ENCODE measurements at places on chromosomes 3 and 15.

GRCh38 chr3:63972196-63972595 lies 51.1 kb downstream of the PSMD6 start:
- no peak for DNase-seq

DNA sequence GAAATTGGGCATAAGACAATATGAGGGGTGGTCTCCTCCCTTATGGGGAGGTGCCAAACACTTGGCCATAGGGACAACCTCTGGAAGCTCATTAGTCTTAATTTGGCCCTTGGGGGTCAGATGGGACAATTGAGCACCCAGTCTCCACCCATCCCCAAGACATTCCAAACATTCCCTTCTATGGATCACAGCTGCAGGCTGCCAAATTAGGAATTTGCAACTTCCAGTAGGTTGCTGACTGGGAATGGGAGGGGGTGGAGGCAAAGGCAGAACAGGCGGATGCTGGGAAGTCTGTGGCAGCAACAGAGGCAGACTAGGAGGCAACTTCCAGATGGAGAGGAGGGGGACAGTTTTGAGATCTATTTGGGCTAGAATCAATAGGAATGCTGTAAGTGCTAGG lies 1.4 kb upstream of the PDHB start:
- no peak for DNase-seq

- no peak for DNase-seq
These were observed 52.5 kb upstream of the TSC22D2 start for GRCh38 chr3:150355574-150355973.

- DNase-seq = no peak
These were observed 6.5 kb downstream of the RPS17 start for GRCh38 chr15:82533801-82534200.

GRCh38 chr15:100106732-100107131 lies 235.0 kb downstream of the ADAMTS17 start:
- no peak for DNase-seq

DNA sequence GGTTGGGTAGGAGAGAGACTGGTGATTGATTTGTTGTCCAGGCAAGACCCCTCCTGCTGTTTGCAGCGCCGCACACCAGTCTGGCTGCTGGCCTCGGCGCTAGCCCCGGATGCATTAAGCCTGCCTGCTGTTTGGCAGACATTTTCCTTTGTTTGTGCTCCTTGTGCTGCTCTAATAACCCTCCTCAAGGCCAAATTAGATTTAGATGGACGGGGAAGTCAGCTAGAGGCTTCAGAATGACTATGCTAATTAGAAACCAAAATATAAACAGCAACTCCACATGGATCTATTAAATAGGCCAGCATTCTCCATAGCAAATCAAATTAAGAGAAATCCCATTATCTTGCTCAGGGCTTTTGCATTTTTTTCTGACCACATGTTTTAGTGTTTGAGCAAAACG lies 445.2 kb downstream of the SQOR start:
- no peak for DNase-seq

- no peak for DNase-seq
These were observed 19.7 kb downstream of the SPSB4 start for GRCh38 chr3:141070727-141071357.

GRCh38 chr15:83318861-83319415 lies 34.5 kb upstream of the BNC1 start:
- DNase-seq = no peak

DNA sequence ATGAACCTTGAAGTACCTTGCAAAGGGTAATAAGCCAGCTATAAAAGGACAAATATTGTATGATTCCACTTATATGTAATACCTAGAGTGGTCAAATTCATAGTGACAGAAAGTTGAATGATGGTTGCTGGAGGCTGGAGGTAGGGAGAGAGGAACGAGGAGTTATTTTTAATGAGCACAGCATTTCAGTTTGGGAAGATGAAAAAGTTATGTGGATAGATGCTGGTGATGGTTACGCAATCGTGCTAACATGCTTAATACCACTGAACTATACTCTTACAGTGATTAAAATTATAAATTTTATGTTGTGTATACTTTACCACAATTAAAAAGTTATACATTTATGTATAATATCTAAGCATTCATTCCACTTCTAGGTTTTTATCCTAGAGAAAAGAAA lies 168.6 kb downstream of the GRM7 start:
- DNase-seq = no peak

DNA sequence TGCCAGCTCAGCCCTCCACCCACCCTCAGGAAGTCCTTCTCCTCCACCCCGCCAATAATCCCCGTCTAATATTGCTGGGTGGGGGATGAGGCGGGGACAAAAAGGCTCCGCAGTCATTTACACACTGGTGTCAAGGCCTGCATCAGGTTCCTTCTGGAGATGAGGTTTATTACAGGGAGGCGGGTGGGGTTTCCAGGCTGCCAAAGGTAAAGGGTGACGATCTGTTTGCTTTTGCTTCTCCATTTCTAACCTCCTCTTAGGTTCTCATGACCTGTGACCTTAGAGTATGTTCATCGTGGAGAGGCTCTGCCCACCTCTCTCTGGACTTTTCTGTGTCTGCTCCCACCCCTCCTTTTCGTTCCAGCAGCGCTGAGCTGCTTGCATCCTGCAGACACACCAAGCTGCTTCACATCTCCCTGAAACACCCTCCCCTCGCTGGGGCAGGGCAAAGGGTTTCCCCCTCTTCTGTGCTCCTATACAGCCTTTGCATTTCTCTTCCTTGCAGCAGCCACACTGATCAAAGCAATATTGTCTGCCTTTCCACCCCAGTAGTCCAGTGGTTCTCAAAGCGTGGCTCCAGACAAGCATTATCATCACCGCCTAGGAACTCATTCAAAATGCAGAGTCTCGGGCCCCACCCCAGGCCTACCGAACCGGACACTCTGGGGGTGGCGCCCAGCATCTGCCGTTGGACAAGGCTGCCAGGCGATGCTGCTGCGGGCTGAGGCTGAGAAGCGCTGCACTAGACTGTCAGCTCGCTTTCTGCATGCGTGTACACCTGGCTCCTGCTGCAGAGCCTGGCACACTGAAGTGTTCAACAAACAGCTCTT lies 26.6 kb downstream of the CA12 start:
- no peak for DNase-seq

DNA sequence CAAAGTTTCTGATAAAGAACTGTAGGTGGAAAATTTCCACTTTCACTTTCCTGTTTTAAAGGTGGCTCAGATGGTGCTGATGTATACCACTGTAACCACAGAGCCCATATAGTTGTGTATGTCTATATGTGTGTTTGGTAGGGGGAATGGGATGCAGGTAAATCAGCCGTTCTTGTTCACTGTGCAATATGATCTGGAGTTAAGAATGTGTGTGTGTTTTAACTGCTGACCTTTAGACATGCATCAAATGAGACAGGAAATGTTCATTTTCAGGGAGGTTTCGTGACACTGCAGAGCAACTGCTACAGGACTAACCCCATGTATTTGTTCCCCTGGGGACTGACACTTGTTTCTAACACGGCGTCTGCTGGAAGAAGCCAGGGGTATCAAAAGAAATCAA lies 180.5 kb downstream of the TAFA4 start:
- DNase-seq = no peak

DNA sequence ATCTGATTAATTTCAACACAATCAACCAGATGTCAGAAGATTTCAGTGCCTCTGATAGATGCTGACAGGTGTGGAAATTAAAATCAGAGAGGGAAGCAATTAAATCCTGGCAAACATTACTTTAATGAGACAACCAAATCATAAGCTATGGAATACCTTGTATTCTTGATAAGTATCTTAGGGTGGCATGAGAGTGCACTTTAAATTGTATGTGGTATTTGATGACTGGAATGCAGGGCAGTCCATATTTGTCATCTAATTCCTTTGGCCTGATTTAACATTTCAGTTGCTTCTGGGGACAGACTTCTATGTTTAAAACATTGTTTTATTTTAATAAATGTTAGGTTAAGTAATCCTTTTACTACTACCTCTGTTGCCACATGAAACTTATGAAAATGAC lies 184.1 kb downstream of the LPP start:
- no peak for DNase-seq

DNA sequence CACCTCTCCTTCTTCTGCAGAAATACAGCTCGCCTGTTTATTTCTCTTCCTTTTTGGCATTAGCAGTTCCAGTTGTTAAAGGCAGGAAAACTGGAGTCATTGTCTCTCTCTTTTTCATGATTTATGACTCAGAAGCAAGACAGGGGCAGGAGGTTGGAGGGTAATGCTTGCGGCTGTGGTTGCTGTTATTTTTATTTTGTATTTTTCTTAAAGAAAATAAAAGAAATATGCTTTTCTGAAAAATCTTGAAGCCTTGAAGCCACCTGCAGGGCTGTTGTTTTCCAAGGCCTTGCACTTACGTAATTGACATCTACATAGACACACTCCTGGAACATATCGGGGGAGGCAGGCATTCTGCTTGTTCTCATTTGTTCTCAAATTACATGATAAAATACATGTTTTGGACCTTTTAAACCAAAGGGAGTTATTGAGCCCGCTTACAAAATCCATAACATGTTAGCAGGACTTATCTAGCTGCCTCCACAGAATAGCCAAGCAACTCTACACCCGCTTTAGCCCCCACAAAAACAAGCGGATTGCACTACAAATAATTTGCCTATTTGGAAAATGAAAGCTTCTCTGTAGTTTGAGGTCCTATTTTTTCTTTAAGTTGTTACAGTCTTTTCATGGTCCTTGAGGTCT lies 1004.6 kb upstream of the NR2F2 start:
- no peak for DNase-seq

DNA sequence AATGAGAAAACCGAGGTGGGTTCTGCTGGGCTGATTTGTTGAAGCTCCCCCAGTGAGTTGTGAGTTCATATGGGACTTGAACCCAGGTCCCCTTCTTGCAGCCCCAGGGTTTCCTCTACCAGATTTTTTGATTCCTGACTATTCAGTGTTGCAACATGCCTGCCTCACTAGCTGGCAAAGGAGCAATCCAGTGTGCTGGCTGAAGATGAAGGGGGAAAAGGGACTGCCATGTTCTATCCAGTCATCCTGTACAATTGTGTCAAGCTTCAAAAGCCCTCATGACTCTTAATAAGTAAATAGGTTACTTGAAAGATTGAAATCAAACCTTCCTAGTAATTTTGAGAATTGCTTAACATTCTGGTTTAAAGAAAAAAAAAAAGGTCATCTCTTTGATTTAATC lies 211.5 kb upstream of the TP63 start:
- DNase-seq = no peak

- DNase-seq = no peak
These were observed 50.3 kb downstream of the PSMD6 start for GRCh38 chr3:63972987-63973386.

DNA sequence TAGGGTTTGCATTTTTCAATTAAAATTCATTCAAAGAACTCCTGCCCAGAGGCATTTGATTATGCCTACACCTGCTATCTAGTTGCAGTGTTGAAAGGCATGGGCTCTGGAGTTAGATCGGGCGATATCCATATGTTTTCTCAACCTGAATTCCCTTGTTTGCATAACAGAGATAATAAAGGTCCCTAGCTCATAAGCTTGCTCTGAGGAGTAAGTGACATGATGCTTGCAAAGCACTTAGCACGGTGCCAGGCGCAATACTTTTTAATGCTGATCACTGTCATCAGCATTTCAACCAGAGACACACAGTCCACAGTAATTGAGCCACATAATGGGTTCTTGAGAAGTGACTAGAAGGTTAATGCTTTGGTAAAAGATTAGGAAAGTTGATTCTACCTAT lies 106.3 kb upstream of the SAMMSON start:
- DNase-seq = no peak

DNA sequence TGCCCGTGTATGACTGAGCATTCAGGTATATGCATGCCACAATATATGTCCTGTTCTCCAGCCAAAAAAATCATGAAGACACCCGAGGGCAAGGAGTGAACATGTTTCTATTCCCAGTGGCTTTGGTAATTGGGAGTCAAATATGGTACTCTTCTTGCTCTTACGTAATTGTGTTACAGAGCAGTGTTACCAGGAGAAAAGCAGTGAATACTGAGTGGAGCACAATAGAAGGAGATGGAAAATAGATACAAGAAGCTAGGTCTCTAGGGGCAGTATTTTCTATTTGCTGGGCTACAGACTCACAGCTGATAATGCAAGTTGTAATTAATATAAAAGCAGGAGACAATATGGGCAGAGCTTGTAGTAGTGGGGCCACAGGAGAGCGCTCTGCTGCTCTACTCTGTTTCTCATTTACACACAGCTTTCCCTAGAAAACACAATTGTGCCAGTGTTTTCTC lies 13.2 kb downstream of the MEIS2 start:
- no peak for DNase-seq

DNA sequence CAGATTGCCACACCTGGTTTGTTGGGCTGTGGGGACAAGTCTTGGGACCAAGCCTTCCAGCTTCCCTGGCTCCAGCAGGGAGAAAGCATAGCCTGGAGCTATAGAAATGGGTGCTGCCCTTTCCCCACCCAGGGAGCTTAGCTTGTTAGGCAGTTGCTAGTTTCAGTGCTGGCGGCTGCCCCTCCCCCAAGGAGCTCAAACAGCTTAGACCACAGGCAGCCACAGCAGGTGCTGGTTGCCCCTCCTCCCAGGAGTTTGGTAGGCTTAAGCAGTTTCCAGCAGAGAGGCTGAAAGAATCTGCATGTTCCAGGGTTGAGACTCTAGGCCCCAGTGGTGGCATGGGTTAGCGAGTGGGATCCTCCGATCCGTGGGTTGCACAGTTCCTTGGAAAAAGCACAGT lies 889.7 kb downstream of the IGSF11 start:
- no peak for DNase-seq

DNA sequence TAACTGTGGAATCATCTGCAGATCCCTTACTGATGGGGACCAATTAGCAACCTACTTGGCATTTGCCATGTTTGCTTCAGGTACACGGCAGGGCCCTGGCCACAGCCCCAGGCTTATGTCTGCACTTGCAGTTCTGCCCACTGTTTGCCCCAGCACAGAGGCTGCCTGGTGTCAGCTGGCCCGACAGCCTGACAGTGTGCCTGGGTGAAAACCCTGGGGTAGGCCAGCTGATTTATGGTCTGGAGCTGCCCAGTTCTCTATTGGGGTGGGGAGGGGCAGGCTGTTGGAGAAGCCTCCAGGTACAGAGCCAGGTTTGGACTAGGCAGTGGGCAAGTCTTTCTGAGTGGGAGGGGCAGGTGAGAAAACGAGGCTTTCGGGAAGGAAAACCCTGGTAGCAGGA lies 11.2 kb upstream of the TGM5 start:
- no peak for DNase-seq

DNA sequence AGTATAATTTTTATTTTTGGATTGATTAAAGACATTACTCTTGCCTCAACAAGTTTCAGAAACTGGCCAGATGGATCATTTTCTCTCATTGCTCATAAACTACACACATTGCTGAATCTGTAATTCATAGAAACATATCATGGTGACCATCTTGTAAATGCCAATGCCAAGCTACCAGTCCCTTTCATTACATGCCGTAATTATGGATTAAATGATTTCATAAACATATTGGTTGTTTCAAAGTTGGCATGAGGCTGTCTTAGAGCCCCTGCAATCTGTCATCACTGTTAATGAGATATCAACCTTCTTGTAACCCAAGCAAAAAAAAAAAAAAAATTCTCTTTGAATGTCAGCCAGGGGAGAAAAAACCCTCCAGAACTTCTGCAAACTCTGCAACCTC lies 112.2 kb downstream of the DCLK3 start:
- DNase-seq = no peak

- DNase-seq = peak; percentile 53
These were observed 35.4 kb downstream of the PXYLP1 start for GRCh38 chr3:141266797-141267555.

GRCh38 chr3:33050071-33050653 lies 46.8 kb downstream of the GLB1 start:
- DNase-seq = no peak

- no peak for DNase-seq
These were observed 7.5 kb downstream of the EPHB1 start for GRCh38 chr3:134802428-134803050.
